ENCODE measurements at places on chromosomes 5 and 9. TPM values are rescaled to one million over a fixed set of nuclear protein-coding genes. Genes with fewer than 3 reads are reported as not detected.

Gene ENTR1
- total RNA-seq = 71.7 TPM

- no peak overlapping the region for H3K27ac ChIP-seq
- DNase-seq = no peak
- H3K4me3 ChIP-seq = no peak overlapping the region
- no peaks in the 10 kb centered on the region for H3K36me3 ChIP-seq
- peaks cover 12% of the 10 kb centered on the region for H3K4me1 ChIP-seq
- peaks cover 92% of the 10 kb centered on the region for H3K27me3 ChIP-seq
Measured at GRCh38 chr5:123093111-123093600, 4.1 kb downstream of the PRDM6 start.

GRCh38 chr5:62376064-62376463 is 27.6 kb downstream of the DIMT1 start:
- DNase-seq = peak; percentile 19
- no peak overlapping the region for H3K4me3 ChIP-seq
- no peaks in the 10 kb centered on the region for H3K4me1 ChIP-seq
- no peak overlapping the region for H3K27ac ChIP-seq
- H3K36me3 ChIP-seq = peaks cover 34% of the 10 kb centered on the region

- H3K27ac ChIP-seq = no peak overlapping the region
- peaks cover 3% of the 10 kb centered on the region for H3K4me1 ChIP-seq
- no peaks in the 10 kb centered on the region for H3K36me3 ChIP-seq
- DNase-seq = peak; percentile 41
- H3K27me3 ChIP-seq = no peaks in the 10 kb centered on the region
Measured at GRCh38 chr5:58294598-58295305, 165.1 kb downstream of the PLK2 start.

DNA sequence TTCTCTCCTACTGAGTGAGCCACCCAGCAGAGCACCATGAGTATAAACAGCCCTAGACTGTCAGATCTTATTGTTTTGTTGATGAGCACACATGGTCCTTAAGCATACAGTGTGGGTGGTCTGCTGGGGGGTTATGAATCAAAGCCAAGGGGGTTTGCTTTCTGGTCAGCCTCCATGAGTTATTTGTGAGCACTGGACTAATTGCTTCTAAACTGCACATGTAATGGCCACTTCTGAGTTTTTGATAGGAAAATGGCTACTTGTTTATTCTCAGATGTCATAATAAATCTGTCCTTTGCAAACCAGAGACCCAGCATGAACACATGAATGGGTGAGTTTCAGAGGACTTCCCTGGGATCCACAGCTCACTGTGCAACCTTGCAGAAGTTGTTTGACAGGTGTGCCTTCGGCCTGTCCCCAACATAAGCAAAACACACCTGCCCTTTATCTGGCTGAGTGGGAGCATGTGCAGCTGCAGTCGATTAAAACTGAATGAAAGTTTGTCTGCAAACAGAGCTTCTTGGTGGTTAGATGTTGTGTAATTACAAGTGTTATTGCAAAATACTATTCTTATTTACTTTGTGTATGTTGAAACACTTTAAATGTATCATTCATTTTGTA is 35.9 kb downstream of the MAMDC2 start:
- no peak overlapping the region for H3K4me3 ChIP-seq
- no peaks in the 10 kb centered on the region for H3K36me3 ChIP-seq
- DNase-seq = no peak
- peaks cover 14% of the 10 kb centered on the region for H3K4me1 ChIP-seq
- no peak overlapping the region for H3K27ac ChIP-seq
- no peaks in the 10 kb centered on the region for H3K27me3 ChIP-seq

Gene PTGER4
- total RNA-seq = 8.6 TPM

GRCh38 chr9:98168941-98169488 is 23.4 kb downstream of the CORO2A start:
- no peaks in the 10 kb centered on the region for H3K36me3 ChIP-seq
- no peak overlapping the region for H3K27ac ChIP-seq
- no peak overlapping the region for H3K4me3 ChIP-seq

DNA sequence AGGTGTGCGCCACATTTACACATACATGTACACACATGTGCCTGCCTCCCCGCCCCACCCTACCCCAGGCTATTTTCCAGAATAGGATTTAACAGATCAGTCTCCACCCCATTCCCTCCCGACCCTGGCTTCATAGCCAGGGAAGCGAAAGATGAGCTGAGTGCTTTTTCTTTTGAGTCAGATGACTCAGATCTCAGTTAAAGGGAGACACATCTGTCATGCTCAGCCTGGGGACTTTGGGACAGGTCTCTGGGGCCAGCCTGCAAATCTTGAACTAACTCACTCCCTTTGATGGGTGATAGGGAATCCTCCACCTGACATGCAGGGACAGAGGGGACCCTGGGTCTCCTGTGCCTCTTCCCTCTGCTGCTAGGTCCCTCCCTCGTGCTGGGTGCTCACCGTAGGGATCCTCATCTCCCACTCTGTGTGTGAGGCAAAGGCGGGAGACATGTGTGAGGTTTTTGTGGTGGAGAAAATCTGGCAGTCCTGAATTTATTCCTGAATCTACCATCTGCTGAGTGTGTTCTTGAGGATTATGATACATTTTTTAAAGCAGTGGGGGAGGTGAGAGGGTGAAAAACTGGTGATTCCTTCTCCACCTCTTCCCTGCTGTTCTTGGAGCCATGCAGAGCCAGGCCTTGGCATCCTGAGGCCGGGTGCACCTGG is 37.7 kb downstream of the NEUROG1 start:
- H3K4me1 ChIP-seq = peaks cover 16% of the 10 kb centered on the region
- H3K4me3 ChIP-seq = no peak overlapping the region
- H3K27me3 ChIP-seq = peaks cover 22% of the 10 kb centered on the region
- H3K36me3 ChIP-seq = no peaks in the 10 kb centered on the region
- DNase-seq = no peak

Gene ADAMTS6
- total RNA-seq = 37.1 TPM

Gene PTPRD
- total RNA-seq = 84.0 TPM

Measured in astrocyte (in vitro differentiated cells and primary cell).